ENCODE measurements at places on chromosomes 7 and 10.

DNA sequence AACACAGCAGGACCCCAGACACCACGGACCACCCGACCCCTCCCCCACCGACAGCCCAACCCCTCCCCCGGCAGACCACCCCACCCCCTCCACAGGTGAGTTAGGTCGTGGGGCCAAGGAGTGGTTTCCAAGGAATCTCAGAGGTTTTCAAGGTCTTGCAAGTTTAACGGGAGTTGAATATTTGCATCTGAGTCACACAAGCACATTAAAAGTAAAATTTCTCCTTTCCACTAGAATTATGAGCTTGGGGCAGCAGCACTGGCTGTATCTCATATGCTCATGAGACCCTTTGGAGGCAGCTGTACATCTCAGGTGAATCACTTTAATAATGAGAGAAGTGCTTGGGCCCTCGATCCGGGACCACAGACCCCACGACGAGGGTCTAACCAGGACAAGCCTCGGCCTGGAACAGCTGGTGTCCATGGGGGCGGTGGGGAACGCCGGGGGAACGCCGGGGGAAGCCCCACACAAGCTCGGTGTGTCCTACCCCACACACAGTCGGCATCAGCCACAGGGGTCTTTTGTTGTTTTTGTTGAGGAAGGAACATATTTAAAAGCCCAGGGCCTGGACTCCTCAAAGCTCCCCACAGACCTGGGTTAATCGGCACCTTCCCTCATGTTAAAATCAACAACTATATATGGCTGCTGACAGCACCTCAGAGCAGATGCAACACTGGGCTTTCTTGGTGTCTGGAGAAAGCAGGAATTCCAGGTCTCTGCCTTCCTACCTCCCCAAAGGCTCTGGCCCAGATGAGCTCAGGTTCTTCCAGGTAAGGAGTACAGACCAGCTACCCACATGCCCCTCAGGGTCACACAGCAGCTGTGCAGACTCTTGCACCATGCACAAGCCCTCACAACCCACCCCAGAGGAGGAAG lies 130.3 kb downstream of the DIP2C start:
- DNase-seq: no peak

DNA sequence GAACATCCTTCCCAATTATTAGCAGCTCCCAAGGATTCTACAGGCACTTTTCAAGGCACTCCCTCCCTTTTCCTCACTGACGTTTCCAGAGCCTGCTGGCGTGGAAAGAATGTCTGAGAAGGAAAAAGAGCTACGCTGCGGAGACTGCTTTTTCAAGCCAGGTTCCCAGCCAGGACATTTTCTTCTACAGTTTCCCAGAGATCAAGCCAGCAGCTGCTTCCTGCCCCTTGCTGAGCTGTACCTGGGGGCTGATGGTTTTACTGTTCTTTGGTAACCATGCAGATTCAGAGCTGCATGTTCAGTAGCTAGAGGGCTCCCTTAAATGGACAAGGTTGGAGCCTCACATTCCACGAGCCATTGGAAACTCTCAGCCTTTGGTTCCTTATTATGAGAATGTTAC lies 133.4 kb downstream of the EVX1 start:
- no peak for DNase-seq

DNA sequence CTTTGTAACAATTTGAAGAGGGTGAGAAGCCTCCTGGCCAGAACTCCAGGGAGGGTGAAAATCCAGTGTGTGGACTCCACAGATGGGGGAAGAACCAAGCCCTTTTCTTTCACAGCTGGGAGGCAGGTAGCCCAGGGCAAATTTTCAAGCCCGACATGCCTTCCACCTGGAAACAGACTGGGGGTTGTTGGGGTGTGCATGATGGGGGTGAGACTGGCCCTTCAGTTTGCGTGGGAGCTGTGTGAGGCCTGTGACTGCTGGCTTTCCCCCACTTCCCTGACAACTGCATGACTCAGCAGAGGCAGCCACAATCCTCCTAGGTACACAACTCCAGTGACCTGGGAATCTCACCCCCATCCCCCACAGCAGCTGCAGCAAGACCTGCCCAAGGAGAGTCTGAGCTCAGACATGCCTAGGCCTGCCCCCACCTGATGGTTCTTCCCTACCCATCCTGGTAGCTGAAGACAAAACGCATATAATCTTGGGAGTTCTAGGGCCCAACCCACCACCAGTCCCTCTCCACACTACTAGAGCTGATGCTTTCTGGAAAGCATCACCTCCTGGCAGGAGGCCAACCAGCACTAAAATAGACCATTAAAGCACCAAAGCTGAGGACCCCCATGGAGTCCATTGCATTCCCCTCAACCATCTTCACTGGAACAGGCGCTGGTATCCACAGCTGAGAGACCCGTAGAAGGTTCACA lies 445.4 kb downstream of the TFEC start:
- no peak for DNase-seq

GRCh38 chr10:99619090-99619800 lies 994 bp downstream of the SLC25A28 start:
- no peak for DNase-seq

DNA sequence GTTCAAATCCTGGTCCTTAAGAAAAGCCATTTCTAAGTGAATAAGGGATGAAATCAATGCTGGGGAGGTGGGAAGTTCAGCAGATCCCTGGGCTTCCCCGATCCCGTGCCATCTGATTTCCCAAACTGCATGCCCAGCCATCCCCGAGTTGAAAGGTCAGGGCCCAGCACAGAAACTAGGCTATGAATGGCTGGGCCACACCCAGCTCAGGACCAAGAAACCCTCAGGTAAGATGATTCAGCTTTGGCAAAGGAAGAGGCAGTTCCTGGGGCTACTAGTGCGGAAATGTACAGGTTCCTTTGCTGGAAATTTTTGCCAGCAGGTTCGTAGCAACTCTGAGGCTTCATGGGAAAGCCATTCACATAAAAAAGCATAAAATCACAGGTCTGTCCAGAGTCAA lies 182.7 kb downstream of the FAM107B start:
- no peak for DNase-seq

DNA sequence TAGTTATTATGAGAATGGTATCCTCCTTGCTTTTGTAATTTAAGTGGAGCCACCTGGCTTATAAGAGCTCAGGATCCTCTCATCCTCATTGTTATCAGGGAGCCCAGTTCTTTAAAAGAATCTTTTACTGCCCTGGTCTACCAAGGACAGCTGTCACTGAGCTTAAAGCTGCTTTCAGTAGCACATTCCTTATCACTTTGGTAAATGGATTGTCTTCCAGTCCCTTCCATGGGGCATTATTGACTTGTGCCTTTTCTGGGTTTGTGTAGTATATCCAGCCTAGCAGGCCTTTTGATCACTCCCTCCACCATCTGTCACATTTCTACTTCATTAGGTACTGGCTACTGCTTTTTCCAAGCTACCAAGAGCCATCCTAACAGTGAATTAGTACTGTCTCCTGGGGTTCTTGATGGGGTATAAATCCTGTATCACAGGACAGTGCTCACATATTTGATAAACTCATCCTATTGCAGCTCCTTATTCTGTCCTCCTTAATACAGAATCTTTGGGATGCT lies 208.9 kb downstream of the TMEM26 start:
- no peak for DNase-seq

All from NCI-H2081 (cell line).